ENCODE measurements at places on chromosomes 12 and 14.
A peak's percentile ranks its signal among the peaks of the same experiment; 100 is the strongest.

DNA sequence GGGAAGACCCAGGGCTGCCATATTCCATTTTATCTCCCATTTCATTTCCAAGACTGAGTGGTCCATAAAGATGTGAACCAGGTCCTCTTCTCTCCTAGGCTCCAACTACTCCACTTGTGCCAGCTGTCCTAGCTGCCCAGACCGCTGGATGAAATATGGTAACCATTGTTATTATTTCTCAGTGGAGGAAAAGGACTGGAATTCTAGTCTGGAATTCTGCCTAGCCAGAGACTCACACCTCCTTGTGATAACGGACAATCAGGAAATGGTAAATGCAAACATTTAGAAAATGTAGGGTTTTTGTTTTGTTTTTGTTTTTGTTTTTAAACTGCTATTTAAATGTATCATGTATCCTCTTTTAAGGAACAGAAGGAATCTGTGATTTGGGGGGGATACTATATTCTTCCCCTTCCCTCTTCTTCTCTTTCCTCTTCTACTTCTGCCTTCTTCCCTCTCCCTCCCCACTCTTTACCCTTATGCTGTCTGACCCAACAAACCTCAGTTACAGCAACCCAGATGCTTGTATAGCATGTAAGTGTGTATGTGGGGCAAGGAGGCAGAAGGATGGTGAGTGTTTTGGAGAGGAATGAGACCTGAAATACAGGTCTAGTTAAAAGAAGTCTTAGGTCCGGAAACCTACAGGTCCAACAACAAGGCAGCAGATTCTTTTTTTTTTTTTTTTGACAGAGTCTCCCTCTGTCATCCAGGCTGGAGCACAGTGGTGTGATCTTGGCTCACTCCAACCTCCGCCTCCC is 5.9 kb downstream of the KLRG1 start:
- H3K4me3 ChIP-seq = peak overlapping the region; percentile 73
- H3K27me3 ChIP-seq = no peaks in the 10 kb centered on the region
- H3K36me3 ChIP-seq = peaks cover 3% of the 10 kb centered on the region
- H3K27ac ChIP-seq = peak overlapping the region; percentile 87

DNA sequence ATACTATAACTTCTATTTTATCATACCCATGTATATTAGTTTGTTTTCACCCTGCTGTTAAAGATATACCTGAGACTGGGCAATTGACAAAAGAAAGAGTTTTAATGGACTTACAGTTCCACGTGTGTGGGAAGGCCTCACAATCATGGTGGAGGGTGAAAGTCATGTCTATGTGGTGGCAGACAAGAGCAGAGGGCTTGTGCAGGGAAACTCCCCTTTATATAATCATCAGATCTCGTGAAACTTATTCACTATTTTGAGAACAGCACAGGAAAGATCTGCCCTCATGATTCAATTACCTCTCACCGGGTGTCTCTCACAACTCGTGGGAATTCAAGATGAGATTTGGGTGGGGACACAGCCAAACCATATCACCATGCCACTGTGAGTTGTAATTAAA is 135.8 kb downstream of the SYNE2 start:
- no peak overlapping the region for H3K4me3 ChIP-seq
- peaks cover 9% of the 10 kb centered on the region for H3K4me1 ChIP-seq
- DNase-seq = no peak
- peaks cover 6% of the 10 kb centered on the region for H3K36me3 ChIP-seq
- H3K27ac ChIP-seq = peak overlapping the region; percentile 56

DNA sequence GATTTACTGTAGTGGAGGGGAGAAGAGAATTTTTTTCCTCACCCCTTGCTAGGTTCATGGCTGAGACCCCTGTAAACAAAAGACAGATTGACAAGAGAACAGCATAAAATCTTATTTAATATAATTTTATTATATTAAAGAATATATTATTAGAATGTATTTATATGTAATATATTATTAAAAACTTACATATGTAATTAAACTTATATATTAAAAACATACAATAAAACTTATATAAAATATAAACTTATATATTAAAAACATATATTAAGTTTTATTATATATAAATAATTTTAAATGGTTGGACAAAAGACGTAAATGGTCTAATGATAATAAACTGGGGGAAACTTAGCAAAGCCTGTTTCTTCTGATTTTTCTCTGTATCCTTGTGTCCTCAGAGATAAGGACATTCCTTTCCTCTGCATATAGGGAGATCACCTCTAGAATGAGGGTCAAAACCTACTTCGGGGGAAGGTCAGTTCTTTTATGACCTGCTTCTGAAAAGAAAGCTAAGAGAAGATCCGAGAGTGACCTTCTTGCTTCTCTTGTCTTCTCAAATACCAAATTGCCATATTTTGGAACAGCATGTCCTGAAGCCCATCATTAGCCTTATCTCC is 8.9 kb upstream of the PPM1H start:
- peaks cover 16% of the 10 kb centered on the region for H3K27me3 ChIP-seq
- no peaks in the 10 kb centered on the region for H3K4me1 ChIP-seq
- DNase-seq = no peak
- H3K4me3 ChIP-seq = no peak overlapping the region
- no peak overlapping the region for H3K27ac ChIP-seq

GRCh38 chr12:94545935-94546771 is 86.5 kb upstream of the CEP83 start:
- no peak overlapping the region for H3K4me3 ChIP-seq
- peaks cover 3% of the 10 kb centered on the region for H3K36me3 ChIP-seq
- no peaks in the 10 kb centered on the region for H3K4me1 ChIP-seq
- no peak for DNase-seq
- H3K27me3 ChIP-seq = peaks cover 6% of the 10 kb centered on the region

DNA sequence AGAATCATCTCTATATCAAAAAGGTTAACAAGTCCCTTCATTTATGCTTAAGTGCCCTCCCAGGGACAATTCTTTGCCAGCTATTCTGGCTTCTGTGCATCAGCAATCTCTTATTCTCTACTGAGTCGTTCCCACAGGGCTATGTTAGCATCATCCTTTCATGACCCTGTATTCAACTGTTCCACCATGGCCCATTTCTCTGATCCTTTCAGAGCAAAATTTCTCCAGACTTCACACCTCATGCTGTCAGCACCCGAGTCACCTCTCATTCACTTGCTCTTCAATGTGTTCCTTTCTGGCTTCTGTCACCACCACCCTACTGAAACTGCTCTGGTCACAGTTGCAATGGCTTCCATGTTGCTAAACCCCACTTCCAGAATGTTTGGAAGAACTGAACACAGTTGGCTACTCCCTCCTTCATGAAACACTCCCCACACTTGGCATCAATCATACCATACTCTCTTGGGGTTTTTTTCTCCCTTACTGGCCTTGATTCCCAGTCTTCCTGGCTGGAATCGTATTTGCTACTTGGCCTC is 159.5 kb upstream of the HMGA2 start:
- H3K4me1 ChIP-seq = no peaks in the 10 kb centered on the region
- no peaks in the 10 kb centered on the region for H3K27me3 ChIP-seq
- no peak overlapping the region for H3K4me3 ChIP-seq
- H3K36me3 ChIP-seq = no peaks in the 10 kb centered on the region
- H3K27ac ChIP-seq = no peak overlapping the region
- DNase-seq = no peak

- peaks cover 5% of the 10 kb centered on the region for H3K4me1 ChIP-seq
- H3K36me3 ChIP-seq = no peaks in the 10 kb centered on the region
- H3K4me3 ChIP-seq = no peak overlapping the region
Observed at GRCh38 chr12:57401165-57401564, 29.7 kb downstream of the R3HDM2 start.

DNA sequence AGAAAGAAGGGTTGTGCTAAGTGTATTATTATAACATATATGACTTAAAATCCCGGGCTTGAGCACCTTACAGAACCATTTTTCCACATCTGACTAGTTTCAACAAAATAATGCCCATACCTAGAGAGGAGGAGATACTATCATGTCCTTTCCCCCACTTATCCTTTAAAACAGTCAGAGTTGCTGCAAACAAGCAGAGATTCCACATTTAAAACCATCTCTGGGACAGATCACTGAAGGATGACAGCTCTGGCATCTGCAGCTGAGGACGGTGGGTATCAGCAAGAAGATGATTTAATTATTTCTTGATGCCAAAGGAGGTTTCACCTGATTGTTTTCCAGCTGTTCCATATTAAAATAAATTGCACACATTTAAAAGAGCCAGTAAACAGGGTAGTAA is 328.0 kb upstream of the TMTC1 start:
- H3K4me1 ChIP-seq = no peaks in the 10 kb centered on the region
- H3K27me3 ChIP-seq = no peaks in the 10 kb centered on the region
- H3K36me3 ChIP-seq = no peaks in the 10 kb centered on the region
- H3K4me3 ChIP-seq = no peak overlapping the region
- H3K27ac ChIP-seq = no peak overlapping the region

DNA sequence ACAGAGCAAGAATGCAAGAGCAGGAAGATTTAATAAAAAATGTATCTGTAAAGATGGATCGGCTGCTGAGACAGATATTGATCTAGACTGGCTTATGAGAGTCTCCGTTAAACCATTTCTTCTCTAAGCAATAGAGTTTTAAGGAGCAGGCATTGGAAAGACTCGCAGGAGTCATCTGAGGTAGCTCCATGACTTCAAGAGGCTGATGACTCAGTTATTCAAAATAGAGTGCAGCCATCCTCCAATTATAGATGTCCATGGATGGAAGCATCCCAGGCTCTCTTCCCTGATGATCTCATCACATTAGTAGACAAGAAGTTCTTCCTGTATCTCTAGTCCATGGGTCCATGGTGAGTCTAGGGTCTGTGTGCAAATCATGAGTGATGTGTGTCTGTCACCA is 638.3 kb upstream of the TMEM132C start:
- peaks cover 7% of the 10 kb centered on the region for H3K27me3 ChIP-seq
- no peak overlapping the region for H3K4me3 ChIP-seq
- no peaks in the 10 kb centered on the region for H3K36me3 ChIP-seq
- DNase-seq = no peak
- H3K27ac ChIP-seq = no peak overlapping the region
